ENCODE measurements at places on chromosomes 7 and 10. TPM values are rescaled to one million over a fixed set of nuclear protein-coding genes. Genes with fewer than 3 reads are reported as not detected.

DNA sequence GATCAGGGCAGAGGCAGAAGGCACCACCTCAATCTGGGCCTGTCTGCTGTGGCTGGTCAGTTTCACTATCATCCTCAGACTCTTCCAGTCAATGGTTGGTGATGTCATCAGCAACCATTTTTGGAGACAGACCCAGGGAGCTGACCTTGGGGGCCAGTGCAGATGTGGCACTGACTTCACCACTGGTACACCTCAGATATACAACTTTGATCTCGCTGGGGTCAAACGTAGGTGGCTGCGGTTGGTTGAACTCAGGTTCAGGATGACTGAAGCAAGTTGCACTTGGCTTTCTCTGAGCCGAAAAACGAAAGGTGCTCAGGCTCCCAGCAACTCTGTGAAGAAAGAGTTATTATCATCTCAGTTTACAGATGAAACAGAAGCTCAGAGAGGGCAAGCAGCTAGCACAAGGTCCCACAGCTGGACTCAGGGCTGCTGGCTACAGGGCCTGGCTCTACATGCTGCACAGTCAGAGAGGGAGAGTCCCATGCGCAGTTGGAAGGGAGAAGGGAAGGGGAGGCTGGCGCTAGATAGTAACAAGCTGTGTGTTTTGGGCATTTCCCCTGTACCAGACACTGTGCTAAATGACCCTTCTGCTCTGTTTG, 27.2 kb downstream of the ANKRD16 start:
- no peak for DNase-seq

Gene COL17A1
- under 0.01 TPM for total RNA-seq

GRCh38 chr10:13291821-13292773, 7.8 kb downstream of the PHYH start:
- no peak for DNase-seq

Gene ADIRF
- 18.3 TPM for total RNA-seq

Gene AKR1D1
- total RNA-seq: under 0.01 TPM

Gene NEUROD6
- total RNA-seq: not detected

Gene COL13A1
- total RNA-seq: 1.8 TPM

GRCh38 chr7:101559586-101559985, 69.5 kb downstream of the MYL10 start:
- DNase-seq: peak; percentile 31

- DNase-seq: peak; percentile 73
Measured at GRCh38 chr7:137146552-137147337, 196.8 kb downstream of the PTN start.

- DNase-seq: no peak
Measured at GRCh38 chr7:31835471-31835870, 148.5 kb downstream of the PPP1R17 start.

DNA sequence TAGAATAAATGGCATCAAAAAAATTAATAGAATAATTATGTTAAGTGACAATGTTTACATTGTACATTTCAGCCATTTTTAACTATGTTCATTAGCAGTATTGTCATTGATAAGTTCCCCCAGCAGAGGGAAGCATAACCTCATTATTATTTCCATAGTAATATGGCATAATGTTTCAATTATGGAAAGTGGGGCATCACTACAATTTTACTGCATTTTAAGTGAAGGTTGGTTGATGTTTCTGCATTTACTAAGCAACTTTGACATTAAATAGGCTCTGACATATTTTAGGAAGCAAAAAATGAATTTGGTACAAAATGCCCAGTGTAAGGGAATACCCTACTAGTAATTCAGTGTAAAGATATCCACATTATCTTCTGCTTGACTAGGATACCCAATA, 218.3 kb downstream of the SEMA3A start:
- DNase-seq: peak; percentile 64

- DNase-seq: no peak
Measured at GRCh38 chr7:101783381-101784181, 33.8 kb upstream of the CUX1 start.

- DNase-seq: no peak
Measured at GRCh38 chr7:3260401-3260715, 40.7 kb upstream of the SDK1 start.

GRCh38 chr10:3748484-3748883, 36.5 kb downstream of the KLF6 start:
- DNase-seq: no peak

GRCh38 chr10:79381804-79382221, 34.5 kb downstream of the PPIF start:
- peak; percentile 99 for DNase-seq

GRCh38 chr7:111763221-111763801, 201.0 kb upstream of the IMMP2L start:
- peak; percentile 50 for DNase-seq

DNA sequence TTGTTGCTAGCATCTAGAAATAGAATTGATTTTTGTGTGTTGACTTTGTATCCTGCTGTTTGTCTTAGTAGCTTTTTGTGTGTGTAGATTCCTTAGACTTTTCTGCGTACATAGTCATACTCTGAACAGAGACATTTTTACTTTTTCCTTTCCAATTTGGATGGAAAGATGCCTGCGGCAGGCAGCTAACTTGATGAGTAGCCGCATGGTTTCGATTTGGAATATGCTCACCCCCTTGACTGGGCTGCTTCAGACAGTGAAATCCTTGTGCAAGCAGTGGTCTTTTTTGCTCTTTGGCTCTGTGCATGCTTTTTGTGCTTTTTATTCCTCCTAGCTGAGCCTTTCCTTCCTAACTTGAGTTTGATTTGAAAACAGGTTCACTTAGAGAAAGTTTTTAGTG, 71.8 kb downstream of the HHEX start:
- DNase-seq: no peak

GRCh38 chr7:149559711-149560110, 62.1 kb upstream of the ZNF746 start:
- DNase-seq: no peak

DNA sequence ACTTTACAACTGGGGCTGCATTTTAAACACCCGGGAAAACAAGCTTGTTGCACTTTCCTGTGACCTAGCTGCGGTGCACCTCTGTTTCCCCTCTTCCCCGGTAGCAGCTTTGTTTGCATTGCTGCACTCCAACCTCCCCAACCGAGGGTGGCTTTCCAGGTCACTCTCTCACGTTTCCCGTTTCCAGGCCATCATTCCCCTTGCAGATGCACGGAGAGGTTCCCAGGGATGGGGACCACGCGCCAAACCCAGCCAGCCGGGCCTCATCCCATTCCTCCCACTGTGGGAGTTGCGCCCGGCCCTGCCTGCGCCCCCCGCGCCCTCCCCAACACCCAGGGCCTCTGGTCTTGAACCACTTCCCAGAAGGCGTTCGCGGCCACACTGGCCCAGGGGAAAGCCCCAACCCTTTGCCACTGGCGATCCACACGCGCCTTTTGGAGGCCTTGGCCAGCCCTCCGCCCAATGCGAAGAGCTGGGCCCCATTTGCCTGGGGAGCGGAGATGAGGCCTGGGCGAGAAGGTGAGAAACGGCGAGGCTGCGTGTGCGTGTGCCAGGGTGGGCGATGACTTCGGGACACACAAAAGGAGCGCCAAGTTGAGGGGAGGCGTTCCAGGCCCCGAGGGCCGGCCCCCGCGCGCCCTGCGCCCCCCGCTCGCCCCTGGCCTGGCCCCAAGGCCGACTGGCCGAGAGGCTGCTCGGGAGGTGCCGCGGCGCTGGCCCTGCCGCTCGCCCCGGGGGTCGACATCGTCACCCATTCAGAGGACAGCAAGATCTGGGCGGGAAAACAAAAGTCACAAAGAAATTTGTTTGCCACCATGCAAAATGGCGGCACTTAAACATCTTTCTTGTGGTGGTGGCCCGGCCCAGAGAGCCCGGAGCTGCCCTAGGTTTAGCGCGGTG, 15.9 kb downstream of the SKIDA1 start:
- DNase-seq: peak; percentile 71

- DNase-seq: no peak
Measured at GRCh38 chr7:50431722-50432305, 18.3 kb downstream of the FIGNL1 start.

- no peak for DNase-seq
Measured at GRCh38 chr7:2614631-2615330, 17.0 kb upstream of the TTYH3 start.

GRCh38 chr7:110442381-110442837, 648.5 kb upstream of the LRRN3 start:
- no peak for DNase-seq
